ENCODE measurements at places on chromosomes 2 and 18. TPM values are rescaled to one million over a fixed set of nuclear protein-coding genes. Genes with fewer than 3 reads are reported as not detected.

Gene ADCYAP1
- 0.12 TPM for total RNA-seq

Gene SCYGR4
- total RNA-seq: not detected

GRCh38 chr2:65232636-65233035 lies 5.0 kb downstream of the ACTR2 start:
- H3K27ac ChIP-seq: no peak overlapping the region
- no peak overlapping the region for H3K4me3 ChIP-seq
- H3K36me3 ChIP-seq: no peaks in the 10 kb centered on the region

GRCh38 chr2:129891341-129892320 lies 87.8 kb upstream of the RAB6C start:
- no peak overlapping the region for H3K4me3 ChIP-seq
- H3K27ac ChIP-seq: no peak overlapping the region
- no peaks in the 10 kb centered on the region for H3K27me3 ChIP-seq
- DNase-seq: no peak

All from right lobe of liver (tissue), 6 donors.